ENCODE measurements at places on chromosomes 3 and 15.

DNA sequence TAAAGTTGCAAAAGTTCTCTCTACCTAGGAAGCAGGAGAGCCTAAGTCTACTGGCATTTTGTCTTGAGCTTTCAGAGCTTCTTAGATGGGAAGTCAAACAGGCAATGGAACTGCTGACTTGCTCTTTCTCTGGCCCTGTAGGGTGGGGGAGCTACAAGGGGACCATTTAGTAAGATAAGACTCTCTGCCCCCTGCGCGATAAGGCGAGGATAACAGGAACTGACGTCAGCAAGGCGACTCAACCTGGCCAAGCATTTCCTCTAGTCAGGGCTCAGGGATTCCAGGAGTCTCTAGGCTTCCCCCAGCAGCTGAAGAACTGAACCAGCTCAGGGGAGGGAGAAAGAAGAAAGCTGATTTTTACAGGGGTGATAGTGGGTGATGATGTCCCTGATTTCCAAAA is 5.8 kb downstream of the RARB start:
- peak; percentile 65 for DNase-seq

- DNase-seq: no peak
Observed at GRCh38 chr3:87975716-87976115, 83.1 kb downstream of the CGGBP1 start.

GRCh38 chr3:191290311-191291025 is 38.7 kb upstream of the CCDC50 start:
- no peak for DNase-seq

GRCh38 chr15:79442911-79443310 is 10.8 kb downstream of the MINAR1 start:
- no peak for DNase-seq

DNA sequence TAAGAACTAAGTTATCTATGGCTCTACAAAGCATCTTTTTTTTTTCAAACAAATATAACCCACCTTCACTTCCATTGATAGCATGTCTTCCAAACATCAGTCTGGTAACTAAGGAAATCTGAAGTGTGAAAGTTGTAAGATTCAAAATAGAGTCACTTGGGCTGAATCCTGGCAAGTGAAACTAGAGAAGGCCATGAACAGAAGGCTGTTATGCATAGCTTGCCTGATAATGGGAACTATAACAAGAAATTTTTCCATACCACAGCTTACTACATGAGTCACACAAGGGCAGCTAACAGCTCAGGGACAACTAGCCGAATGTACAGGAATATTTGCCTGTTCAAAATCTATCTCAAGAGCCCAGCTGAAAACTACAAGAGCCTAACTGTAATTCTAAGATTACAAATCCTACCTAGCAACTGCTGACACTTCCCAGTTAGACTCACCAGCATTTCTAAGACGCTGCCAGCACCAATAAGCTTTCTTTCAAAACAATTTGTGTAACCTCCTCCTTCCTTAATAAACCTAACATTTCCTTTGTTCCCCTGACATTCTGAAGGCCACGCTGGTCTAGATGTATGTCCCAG is 1066.5 kb downstream of the PLOD2 start:
- no peak for DNase-seq

DNA sequence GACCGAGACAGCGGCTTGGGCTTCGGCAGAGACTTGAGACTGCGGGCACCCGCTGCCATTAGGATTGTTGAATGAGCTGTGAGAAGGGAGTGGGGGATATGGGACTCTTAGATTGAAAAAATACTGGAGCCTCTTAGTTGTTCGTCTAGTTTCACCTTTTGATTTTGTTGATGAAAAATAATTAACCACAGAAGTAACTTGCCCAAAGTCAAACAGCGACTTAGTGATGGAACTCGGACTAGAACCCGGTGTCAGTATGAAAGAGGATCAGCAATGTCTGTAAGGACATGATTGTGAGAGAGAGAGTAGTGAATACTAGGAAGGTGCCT is 510 bp upstream of the GOLGB1 start:
- DNase-seq: no peak

DNA sequence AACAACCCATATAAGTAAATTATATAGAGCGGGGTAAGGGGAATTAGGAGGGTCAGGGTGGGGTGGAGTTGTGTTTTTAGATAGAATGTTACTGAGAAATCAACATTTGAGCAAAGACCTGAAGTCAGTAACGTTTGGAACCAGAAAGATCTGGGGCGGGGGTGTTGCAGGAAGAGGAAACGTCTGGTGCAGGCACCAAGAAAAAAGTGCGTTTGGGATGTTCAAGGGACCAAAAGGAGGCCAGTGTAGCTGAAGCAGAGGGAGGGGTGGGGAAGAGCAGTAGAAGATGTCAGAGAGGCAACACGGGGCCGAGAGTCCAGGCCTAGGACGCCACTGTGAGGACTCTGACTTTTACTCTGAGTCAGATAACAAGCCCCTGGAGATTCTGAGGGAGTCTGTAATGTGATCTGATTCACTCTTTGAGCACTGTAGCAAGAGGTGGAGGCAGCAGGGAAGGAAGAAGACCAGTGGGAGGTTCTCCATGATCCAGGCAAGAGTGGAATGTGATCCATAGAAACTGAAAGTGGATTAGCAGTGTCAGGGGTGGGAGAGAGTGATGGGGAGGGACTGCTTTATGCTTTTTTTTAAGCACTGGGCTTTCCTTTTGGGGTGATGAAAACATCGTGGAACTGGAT is 179.3 kb upstream of the CHRM5 start:
- DNase-seq: peak; percentile 12

DNA sequence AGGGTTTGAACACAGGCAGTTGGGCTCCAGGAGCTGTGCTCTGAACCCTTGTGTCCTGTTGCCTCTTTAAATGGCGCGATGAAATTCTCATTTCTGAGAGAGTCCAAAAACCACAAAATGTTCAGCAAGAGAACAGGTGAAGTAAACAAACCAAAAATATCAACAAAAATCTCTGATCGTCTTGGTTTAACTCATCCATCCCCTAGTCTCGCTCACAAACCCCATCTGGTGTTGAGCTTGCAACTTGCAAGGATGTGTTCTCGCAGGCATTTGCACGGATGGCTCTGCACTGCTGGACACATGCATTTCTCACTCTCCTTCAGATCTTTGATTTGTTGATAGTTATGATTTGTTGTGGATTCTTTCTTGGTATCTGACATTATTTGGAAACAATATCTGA is 31.1 kb downstream of the FAH start:
- DNase-seq: no peak

- DNase-seq: no peak
Observed at GRCh38 chr3:29275309-29275708, 5.6 kb upstream of the RBMS3 start.

DNA sequence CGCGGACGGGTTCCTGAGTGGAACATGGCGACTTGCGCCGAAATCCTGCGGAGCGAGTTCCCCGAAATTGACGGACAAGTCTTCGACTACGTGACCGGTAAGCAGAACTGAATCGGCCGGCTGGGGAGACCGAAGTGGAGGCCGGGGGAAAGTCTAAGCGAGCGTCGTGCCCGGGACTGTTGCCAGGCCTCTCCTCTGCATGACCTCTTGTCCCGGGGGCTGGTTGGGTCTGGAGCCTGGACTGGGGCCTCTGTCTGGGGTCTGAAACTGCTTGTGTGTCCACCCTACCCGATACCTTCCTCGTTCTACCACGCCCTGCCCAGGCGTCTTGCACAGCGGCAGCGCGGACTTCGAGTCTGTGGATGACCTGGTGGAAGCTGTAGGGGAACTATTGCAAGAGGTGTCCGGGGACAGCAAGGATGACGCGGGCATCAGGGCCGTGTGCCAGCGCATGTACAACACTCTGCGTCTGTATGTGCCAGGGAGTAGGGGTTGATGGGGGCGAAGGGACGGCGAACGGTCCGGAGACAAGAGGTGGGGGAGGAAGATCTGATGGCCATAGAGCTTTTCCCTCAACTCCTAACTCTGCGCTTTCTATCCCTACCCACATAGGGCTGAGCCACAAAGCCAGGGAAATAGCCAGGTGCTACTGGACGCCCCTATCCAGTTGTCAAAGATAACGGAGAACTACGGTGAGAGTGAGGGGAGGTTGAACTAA is at the start of gene ABCF3:
Gene ABCF3, plus strand, starts transcription at position 16 of the 718 bp plus-strand sequence. Its CDS starts 9 bp downstream, at position 25.
- DNase-seq: no peak

DNA sequence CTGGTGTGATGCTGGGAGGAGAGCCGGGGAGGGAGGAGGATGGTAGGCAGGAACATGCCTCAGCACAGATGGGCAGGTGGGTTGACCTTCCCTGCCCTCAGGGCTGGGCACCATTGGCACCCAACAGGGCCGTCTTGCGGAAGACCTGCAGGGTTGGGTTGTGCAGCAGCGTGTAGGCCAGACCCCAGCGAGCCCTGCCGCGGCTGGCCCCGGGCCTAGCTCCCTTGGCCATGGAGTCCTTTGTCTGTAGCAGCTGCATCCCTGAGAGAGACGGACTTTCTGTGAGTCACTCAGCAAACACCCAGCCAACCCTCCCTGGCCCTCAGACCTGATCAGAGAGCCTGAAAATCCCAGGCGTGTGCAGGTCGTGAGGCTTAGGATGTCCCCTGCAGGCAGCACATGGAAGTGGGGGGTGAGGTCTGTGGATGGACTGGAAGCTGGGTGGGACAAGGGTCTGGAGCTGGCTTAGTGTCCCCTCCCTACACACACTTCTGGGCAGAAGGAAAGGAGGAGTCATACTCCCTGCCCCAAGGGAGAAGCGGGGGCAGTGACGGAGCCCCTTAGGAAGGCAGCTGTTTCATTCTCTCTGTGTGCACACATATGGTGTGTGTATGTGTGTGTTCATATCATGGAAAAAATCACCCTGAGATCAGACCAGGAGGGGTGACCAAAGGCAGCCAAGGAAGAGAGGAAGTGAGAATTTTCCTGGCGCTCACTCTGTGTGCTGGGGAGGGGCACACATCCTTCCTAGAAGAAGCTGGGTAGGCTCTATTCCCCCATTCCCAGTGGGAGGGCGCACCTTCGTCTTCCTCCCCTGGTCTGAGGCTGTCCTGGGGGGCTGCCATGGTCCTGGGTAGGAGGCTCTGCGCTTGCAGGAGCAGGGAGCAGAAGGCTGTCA is 6.7 kb downstream of the ISLR start:
- DNase-seq: no peak

GRCh38 chr15:89907289-89907688 is 5.5 kb downstream of the ARPIN start:
- no peak for DNase-seq

- DNase-seq: no peak
Observed at GRCh38 chr15:98635848-98636247, 12.5 kb upstream of the IGF1R start.

DNA sequence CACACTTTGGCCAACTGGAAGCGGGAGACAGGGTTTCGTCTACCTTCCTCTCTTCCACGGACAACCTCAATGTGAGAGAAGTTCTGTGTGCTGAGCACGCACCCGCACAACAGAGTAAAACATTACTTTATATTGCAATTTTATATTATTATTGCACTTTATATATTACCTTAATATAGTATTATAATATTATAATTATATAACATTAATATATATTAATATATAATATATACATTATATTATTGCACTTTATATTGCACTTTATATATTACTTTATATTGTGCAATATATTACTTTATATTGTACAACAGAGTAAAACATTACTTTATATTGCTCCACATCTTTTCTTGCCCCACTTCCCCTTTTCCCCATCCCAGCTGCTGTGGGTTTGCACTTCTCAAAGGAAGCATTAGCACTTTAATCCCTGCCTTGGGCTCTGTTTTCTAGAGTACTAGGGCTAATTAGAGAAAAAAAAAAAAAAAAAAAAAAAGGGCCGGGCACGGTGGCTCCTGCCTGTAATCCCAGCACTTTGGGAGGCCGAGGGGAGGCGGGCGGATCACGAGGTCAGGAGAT is 76.4 kb upstream of the SLC4A7 start:
- DNase-seq: peak; percentile 63

- no peak for DNase-seq
Observed at GRCh38 chr3:134609821-134610431, 40.9 kb downstream of the KY start.

DNA sequence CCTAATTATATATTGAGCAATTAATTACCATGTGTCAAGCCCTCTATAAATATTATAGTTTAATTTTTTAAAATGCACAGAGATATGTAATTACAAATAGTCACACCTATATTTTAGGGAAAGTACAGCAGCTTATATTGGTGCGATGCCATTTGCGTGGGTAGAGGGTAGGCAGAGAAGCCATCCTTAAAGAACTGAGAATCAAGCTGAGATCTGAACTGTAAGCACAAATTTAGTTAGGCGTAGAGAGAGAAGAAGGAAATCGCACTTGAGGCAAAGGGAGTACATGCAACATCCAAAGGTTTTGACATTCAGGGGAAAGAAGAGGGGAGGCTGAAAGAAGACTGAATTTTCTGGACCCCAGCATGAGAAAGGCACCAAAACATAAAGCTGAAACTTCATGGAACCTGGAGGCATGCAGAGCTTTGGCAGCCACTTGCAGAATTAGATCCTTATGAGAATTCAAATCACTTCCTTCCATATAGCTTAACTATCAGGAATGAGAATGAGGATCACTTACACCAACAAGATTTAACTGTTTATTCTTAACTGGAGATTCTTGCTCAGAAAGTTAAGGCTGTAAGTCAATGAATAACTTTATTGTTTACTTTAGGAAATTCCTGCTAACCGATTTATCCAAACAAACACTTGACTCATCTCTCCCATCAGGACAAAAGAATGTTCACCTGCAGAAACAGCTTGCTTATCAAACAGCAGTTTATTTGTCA is 114.3 kb downstream of the TGFBR2 start:
- no peak for DNase-seq

DNA sequence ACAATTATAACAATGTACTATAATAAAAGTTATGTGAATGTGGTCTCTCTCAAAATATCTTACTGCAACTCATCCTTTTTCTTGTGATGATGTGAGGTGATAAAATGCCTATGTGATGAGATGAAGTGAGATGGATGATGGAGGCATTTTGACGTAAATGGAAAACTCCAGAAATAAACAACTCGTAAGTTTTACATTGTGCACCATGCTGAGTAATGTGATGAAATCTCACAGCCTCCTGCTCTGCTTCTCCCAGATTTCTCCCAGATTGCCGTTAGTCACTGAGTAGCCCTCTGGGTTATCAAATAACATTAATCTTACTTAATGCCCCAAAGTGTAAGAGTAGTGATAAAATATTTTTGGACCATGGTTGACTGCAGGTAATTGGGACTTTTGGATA is 64.8 kb upstream of the SLCO2A1 start:
- DNase-seq: no peak

GRCh38 chr3:38083871-38084333 is 44.9 kb downstream of the DLEC1 start:
- DNase-seq: no peak

GRCh38 chr15:101276501-101277037 is 716 bp downstream of the SELENOS start:
- DNase-seq: peak; percentile 45

GRCh38 chr3:111210003-111210711 is 138.5 kb downstream of the NECTIN3 start:
- no peak for DNase-seq

All from ELF-1 (cell line).